ENCODE measurements at places on chromosomes 13 and 19.

GRCh38 chr13:108669381-108669780 lies 40.0 kb downstream of the MYO16 start:
- DNase-seq: no peak

DNA sequence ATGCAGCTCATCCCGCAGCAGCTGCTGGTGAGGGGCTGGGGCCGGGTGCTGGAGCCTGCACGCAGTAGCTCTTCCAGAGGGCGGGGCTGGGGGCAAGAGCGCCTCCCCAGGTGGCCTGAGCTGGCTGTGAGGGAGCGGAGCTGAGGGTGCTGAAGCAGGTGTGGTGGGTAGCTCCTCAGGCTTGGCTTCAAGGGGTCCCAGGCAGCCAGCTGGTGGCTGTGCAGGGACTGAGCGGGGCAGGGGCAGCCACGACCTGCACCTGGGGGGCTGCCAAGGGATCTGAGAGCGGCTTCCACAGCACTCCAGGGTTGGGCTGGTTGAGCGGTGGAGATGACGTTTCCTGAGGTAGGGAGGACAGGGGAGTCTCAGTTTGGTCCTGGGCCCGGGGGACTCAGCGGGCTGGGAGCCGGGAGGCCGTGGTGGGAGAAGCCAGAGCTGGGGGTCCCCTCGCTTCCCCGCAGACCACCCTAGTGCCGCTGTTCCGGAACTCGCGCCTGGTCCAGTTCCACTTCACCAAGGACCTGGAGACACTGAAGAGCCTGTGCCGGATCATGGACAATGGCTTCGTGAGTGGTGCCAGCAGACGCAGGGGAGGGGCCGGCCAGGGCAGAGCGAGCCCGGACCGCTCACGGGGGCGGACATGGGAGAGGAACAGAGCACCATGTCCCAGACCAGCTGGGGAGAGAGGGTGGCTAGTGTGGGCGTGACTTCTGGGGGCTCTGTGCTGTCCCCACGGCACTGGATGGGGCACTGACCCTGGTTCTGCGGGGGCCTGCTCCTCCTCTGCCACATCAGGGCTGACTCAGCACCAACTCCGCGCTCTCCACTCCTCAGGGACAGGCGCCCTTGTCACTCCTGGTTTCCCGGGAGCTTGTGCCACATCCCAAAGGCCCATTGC lies 7.4 kb downstream of the PTOV1 start:
- DNase-seq: no peak

DNA sequence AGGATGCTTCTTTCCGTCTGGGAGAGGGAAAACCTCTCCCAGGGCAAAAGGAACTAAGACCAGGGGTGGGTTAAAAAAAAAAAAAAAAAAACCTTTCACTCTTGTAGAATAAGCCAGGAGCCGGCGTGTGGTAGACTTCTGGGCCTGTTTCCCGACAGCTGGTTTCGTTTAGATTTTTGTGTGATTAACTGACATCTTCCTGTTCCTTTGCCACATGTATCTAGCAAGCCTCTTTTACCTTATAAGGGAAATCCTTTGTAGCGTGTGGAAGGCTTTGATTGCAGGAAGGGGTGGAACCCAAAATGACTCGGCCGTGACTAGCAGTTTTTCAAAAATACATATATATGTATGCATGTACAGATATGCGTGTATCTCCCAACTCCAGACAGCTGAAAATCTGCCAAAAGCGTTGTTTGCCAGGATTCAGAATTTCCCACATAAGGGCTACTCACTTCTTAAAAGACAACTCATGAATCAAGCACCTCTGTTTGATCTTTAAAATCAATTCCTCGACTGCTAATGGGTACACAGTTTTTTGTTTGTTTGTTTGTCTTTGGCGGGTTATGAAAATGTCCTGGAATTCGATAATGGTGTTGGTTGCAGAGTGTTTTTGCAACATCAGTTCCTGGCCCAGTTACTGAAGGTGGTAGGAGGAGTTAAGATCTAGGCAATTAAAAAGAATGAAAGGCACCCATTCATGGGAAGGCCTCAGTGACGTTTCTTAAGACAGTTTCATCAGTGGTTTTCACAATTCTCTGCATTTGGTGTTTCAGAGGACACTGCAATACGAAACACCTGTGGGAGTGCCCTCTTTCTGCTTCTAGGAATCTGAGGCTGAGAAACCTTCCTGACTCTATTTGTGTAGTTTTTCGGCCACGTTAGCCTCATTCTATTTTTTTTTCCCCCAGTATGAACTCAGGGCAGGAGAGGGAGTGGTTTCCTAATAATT lies 2.7 kb downstream of the TPM4 start:
- peak; percentile 94 for DNase-seq

- DNase-seq: no peak
These were observed 18.3 kb upstream of the DHRS12 start for GRCh38 chr13:51822106-51822815.

DNA sequence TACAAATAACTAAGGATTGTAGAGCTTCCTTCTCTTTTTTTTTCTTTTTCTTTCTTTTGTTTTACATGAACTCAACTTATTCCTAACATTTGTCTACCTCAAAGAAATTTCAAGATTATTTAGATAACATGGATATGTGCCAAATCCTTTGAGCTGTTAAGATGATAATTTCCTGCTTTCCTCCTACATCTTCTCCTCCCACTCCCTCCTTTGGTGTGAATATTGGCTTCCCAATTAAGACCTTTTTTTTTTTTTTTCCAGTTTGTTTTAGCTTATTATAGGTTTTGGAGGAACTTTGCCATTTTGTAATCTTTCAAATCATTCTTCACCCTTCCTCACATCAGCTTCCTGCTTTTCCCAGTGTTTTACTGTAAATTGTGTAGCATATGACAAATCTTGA lies 10.6 kb downstream of the NHLRC3 start:
- no peak for DNase-seq

GRCh38 chr13:96130818-96131340 lies 41.0 kb downstream of the HS6ST3 start:
- DNase-seq: no peak

DNA sequence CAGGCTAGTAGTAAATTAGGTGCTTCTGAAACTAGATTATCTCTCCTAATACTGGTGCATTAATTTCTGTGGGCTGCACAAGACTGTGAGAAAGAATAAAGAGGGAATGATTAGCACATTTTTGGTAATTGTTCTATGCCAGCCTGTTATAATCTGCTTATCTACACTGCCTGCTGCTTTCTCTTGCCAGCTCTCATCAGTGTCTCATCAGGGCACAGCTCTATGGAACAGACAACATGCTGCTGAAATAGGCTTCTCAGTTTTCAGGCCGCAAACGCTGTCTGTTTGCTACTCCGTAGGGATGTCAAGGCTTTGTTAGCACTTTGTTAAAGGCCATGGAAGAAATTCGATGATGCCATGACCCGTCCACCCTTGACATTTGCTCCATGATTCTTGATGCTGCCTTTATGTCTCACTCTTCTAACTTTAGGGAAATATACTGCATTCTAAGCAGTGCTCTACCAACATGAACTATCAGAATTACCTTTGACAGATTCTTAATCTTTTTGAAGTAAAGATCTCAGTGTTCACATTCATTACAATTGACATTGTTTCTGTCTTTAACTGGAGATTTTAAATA lies 84.0 kb upstream of the PRR20A start:
- DNase-seq: no peak

DNA sequence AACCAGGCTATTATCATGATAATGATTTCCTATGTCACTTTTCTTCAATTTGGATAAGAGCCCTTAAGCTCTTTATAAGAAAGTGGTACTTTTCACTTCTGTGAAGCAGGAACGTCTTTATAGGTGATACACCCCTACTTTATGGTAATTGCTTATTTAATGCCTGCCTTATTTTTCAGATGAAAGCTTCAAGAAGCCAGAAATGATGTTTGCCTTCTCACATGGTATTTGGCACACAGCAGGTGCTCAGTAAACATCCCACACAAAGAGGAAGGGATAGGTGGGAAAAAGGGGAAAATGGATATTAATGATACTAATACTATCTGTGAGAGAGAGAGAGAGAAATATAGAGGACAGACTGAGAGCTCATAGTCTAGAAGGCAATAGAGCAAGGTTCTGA lies 29.0 kb upstream of the WASF3 start:
- no peak for DNase-seq

DNA sequence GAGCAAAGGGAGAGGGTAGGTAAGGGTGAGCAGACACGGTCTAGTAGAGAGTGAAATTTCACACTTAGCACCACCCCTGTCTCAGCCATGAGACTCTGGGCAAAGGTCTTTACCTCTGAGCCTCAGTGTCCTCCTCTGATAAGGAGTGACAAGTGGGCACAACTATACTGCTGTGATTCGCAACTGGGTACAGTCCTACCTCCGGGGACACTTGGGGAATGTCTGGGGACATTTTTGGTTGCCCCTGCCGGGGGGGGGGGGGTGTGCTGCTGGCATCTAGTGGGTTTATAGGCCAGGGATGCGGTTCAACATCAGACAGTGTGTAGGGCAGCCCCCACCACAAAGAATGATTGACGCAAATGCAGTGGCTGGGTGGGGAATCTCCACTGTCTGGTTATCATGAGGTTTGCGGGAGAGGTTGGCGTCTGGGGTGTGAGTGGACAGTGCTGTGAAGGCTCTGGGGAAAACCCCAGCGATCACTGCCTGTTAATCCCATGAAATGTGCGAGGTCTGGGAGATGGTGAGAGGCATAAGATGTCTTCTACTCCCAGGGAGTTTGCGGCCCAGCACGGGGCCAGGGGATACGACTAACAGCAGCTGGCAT lies 4.3 kb downstream of the NACC1 start:
- DNase-seq: no peak

GRCh38 chr13:109654341-109655205 lies 131.8 kb downstream of the IRS2 start:
- peak; percentile 86 for DNase-seq

GRCh38 chr19:45643927-45644771 lies 5.0 kb upstream of the EML2 start:
- DNase-seq: no peak

DNA sequence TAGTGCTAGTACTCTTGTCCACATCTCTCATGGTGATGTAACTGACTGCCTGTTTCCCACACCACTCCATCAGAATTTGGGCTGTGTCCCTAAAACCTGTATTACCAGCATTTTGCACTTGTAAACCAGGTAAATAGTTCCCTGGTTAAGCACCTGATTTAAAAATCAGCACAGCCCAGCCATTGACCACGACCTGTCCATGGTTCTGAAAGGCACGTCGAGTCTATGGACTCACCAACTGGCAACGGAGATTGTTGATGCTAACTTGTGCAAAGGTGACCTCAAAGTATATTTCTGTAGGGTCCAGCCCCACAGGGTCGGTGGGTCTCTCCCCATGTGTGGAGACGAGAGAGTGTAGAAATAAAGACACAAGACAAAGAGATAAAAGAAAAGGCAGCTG lies 46.7 kb upstream of the ZNF835 start:
- no peak for DNase-seq

DNA sequence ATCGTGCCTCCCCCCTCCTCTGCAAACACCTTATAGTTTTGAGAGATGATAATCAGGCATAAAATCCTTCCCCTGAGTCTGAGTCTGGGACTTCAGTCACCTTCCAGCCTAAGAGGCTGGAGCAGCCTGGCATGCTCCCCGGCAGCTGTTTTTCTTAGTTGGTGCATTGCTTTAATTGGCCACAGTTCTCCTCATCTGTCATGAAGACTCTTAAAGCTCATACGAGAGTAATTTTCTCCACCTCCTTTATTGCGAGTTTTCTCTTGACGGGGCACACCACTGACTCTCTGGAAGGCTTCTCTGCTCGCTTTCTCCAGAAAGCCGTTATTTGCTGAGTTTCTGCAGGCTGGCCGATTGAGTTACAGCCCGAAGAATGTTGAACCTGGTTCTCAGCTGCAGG lies 310.5 kb downstream of the ATP8A2 start:
- DNase-seq: no peak

GRCh38 chr13:71758828-71759227 lies 108.2 kb downstream of the DACH1 start:
- no peak for DNase-seq

GRCh38 chr19:12757544-12758274 lies 6.1 kb downstream of the BEST2 start:
- DNase-seq: peak; percentile 86

DNA sequence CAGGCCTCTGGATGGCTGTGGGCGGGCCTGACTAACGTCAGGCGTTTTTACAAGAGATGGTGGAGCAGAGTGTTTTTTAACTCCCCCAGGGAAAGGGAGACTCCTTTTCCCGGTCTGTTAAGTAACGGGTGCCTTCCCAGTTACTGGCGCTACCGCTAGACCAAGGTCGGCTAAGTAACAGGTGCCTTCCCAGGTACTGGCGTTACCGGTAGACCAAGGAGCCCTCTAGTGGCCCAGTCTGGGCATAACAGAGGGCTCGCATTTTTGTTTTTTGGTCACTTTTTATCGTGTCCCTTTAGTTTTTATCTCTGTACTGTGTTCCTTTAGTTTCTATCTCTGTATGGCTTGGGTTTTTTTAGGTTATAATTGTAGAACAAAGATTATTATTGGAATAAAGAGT lies 10.0 kb downstream of the ZNF383 start:
- DNase-seq: no peak

DNA sequence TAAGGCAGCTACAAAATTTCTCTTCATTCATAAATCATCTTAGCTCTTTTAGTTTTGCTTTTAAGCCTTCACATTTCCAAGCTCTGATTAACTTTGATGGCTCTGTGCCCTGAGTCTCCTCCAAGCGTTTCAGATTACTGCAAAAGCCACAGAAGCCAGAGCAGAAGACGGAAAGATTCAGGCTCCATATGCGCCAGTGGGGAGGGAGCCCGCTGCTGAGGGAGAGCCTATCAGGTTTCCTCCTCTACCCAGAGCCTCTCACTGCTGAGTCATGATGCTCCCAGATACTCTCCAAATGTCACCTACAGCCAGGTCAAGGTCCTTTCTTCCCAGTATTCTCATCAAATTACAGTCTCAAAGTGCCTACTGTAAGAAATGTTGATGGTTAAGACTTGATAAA lies 193.6 kb downstream of the RAP2A start:
- DNase-seq: no peak

DNA sequence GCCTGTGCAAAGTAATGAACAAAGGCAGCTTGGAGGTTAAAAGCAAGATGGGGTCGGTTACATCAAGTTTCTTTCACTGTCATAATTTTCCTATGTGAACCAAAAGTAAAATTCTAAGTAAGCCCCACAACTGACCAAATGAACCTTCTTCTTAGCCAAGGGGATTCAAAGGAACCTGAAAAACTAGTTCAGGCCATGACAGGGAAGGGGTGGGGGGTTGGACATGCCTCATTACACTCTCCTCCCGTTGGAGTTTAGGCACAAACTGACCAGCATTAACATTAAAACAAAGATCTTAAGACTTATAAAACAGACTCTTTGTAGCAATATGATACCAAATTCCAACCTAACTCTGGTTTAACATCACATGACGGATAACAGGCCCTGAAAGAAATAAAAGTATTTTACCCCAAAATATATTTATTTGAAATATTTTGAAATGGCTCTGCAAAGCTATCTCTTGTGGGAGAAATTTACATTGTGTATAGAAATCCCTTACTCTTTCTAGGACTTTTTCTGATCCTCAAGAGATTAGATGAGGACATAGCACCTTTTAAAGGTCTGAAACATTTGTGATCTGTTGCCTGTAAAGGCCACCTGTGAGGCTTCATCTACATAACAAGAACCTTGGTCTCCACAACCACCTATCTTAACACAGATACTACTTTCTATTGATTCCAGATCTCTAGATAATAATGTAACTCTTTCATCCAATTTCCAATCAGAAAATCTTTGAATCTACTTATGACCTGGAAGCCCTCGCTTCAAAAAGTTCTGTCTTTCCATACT lies 1829.0 kb upstream of the MIR17HG start:
- no peak for DNase-seq

GRCh38 chr19:16463991-16464575 lies 7.7 kb downstream of the EPS15L1 start:
- no peak for DNase-seq

Data from suppressor macrophage treated with lipopolysaccharide for 4 hours (primary cell).